IMR-90 (cell line): ENCODE measurements at places on chromosomes 7 and 10. TPM values are rescaled to one million over a fixed set of nuclear protein-coding genes. Genes with fewer than 3 reads are reported as not detected.

- DNase-seq, result no peak
- no peak overlapping the region for H3K27ac ChIP-seq
- no peak overlapping the region for H3K4me3 ChIP-seq
- peaks cover 42% of the 10 kb centered on the region for H3K36me3 ChIP-seq
- H3K27me3 ChIP-seq, result no peaks in the 10 kb centered on the region
Measured at GRCh38 chr10:124971276-124971675, 29.4 kb downstream of the ZRANB1 start.

DNA sequence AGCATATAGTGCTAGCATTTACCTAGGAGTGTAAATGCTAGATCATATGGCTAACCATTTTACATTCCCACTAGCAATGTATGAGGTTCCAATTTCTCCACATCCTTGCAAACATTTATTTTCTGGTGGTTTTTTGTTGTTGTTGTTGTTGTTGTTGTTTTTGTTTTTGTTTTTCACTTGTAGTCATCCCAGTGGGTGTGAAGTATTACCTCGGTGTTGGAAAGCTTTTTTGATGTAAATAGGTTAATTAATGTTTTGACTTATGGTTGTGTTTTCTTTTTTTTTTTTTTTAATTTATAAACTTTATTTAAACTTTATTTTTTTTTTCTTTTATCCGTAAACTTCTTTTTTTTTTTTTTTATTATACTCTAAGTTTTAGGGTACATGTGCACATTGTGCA is 15.3 kb upstream of the TSGA13 start:
- no peaks in the 10 kb centered on the region for H3K36me3 ChIP-seq
- H3K4me1 ChIP-seq, result no peaks in the 10 kb centered on the region
- DNase-seq, result no peak
- H3K4me3 ChIP-seq, result no peak overlapping the region
- H3K27ac ChIP-seq, result no peak overlapping the region
- peaks cover 8% of the 10 kb centered on the region for H3K27me3 ChIP-seq

DNA sequence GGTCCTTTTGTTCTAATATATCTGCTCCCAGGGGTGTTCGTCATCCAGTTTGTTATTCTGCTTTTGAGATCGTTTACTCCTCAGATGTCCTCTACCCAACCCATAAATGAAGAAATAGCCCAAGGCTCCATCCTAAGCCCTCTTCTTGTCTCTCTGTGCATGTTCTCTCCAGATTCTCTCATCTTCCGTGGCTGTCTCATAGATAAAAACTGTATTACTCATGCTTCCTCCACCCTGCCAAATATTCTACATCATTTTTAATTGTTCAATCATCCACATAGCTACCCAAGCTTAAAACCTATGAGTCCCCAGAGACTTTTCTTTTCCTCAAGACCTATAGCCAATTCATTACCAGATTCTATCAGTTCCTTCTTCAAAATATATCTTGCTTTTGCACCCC is 44.9 kb downstream of the CAV1 start:
- H3K4me1 ChIP-seq, result peaks cover 15% of the 10 kb centered on the region
- H3K4me3 ChIP-seq, result no peak overlapping the region
- H3K27ac ChIP-seq, result peak overlapping the region; percentile 80
- H3K27me3 ChIP-seq, result no peaks in the 10 kb centered on the region
- no peaks in the 10 kb centered on the region for H3K36me3 ChIP-seq

DNA sequence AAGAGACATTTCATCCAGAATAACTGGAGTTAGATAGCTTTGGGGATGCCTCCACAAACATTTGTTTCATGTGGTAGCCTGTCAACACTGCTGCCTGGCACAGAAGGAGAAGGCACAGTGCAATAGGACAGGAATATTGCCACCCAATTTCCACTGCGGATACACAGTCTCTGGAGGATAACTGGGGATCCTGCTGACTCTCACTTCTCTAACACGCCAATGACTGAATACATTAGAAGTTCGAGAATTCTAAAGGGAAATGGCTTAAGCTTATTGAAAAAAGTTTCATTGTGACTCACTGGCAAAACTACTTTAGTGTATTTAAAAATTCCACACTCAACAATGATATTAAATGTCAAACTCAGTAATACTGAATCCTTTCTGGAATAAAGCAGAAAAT is 12.9 kb downstream of the ARL3 start:
- DNase-seq, result peak; percentile 50
- no peak overlapping the region for H3K27ac ChIP-seq

GRCh38 chr10:122362621-122363020 is 11.9 kb upstream of the PLEKHA1 start:
- H3K4me1 ChIP-seq, result no peaks in the 10 kb centered on the region
- peaks cover 21% of the 10 kb centered on the region for H3K27me3 ChIP-seq
- H3K4me3 ChIP-seq, result no peak overlapping the region
- no peaks in the 10 kb centered on the region for H3K36me3 ChIP-seq

DNA sequence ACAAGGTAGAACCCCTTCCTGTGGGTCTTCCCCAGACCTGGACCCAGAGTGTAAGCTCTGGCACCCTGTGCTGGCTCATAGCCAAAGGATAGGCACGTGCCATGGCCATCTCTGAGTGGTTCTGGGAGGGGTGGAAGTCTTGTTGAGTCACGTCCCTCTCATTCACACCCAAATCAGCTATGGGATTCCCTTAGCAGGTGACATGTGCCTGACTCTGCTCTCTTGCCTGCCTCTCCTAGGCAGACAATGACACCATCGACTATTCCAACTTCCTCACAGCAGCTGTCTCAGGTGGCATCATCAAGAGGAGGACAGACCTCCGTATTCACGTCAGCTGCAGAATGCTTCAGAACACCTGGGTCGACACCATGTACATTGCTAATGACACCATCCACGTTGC is 59.8 kb downstream of the C10orf120 start:
- H3K4me3 ChIP-seq, result no peak overlapping the region
- no peaks in the 10 kb centered on the region for H3K27me3 ChIP-seq
- no peaks in the 10 kb centered on the region for H3K36me3 ChIP-seq
- H3K27ac ChIP-seq, result no peak overlapping the region
- H3K4me1 ChIP-seq, result no peaks in the 10 kb centered on the region

The SMO gene
- polyA plus RNA-seq, result 24.7 and 25.8 TPM in 2 replicates
